Stromal cell of bone marrow (primary cell): ENCODE measurements at places on chromosomes 5 and 9.

GRCh38 chr9:3329361-3329760, 196.4 kb downstream of the RFX3 start:
- DNase-seq = no peak

DNA sequence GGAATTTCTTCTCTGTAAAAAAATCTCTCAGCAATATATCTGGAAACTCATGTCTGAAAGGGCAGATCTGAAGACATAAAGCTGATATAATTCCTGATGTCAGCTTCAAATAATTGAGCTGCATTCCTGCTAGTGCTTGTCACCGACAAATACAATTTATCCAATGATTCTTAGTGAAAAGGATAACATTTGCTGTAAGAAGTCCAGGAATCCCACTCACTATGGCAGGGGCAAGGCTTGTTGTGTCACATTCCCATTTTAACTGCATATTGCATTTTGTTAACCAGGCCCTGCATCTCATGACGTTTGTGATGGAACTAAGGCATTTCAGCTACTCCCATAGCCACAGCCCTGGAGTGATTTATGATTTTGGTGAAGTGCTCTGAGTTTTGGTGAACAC, 160.1 kb upstream of the DAB2 start:
- peak; percentile 38 for DNase-seq

GRCh38 chr9:88660611-88661010, 125.6 kb downstream of the NXNL2 start:
- DNase-seq = no peak

GRCh38 chr9:1222511-1222910, 172.4 kb downstream of the DMRT2 start:
- DNase-seq = no peak

- no peak for DNase-seq
These were observed 18.1 kb upstream of the COL5A1 start for GRCh38 chr9:134623258-134624066.

DNA sequence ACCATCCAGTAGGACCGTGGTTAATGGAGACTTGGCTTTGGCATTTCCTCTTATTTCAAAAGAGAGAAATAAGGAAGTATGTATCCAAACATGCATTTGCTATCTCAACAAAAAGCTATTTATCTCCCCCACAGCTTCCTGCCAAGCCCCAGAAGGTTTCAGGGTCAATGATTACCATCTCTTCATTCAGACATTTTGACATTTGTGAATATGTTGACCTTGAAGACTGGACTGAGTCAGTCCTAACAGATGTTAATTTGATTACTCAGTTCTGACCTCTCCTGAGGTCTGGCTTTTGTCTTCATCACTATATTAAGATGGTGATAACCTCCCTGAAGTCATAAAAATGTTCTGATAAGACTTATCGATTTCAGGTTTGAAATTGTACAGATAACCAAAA, 479.4 kb downstream of the AGTPBP1 start:
- DNase-seq = no peak

GRCh38 chr5:38417658-38418017, 138.8 kb downstream of the LIFR start:
- DNase-seq = no peak

DNA sequence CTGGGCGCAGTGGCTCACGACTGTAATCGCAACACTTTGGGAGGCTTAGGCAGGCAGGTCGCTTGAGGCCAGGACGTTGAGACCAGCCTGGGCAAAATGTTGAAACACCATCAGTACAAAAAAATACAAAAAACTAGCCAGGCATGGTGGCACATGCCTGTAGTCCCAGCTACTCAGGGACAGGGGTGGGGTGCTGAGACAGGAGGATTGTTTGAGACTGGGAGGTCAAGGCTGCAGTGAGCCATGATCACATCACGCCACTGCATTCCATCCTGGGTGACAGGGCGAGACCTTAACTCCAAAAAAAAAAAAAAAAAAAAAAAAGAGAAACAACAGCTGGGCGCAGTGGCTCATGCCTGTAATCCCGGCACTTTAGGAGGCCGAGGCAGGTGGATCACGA, 23.7 kb downstream of the DCAF12 start:
- DNase-seq = no peak

- no peak for DNase-seq
These were observed 1.9 kb downstream of the NR5A1 start for GRCh38 chr9:124505006-124505900.

DNA sequence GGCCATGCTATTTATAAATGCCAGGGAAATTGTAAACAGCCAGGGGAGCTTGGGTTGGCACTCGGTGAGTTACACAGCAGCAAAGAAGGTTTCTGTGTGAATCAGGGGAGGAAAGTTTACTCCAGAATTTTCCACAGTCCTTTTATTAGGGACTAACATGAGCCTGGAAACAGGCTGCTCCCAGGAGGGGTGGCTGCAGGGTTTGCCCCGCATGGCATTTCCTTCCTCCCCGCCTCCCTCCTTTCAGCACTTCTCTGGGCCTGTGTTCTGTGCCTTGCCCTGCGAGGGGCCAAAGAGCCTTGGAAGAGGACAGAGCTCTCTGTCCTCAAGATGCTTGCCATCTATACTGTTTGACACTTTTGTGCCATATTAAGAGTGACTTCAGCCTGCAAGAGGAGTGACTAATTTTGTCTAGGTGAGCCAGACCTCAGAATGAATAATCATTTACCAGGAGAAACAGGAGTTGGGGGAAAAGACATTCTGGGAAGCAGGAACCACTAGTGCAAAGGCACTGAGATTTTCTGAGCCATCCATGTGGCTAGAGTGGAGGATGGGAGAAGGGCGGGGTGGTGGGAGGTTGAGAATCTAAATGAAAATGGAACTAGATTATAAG, 1.8 kb downstream of the GSN start:
- DNase-seq = no peak

GRCh38 chr5:10618311-10618710, 54.4 kb downstream of the ANKRD33B start:
- DNase-seq = no peak

DNA sequence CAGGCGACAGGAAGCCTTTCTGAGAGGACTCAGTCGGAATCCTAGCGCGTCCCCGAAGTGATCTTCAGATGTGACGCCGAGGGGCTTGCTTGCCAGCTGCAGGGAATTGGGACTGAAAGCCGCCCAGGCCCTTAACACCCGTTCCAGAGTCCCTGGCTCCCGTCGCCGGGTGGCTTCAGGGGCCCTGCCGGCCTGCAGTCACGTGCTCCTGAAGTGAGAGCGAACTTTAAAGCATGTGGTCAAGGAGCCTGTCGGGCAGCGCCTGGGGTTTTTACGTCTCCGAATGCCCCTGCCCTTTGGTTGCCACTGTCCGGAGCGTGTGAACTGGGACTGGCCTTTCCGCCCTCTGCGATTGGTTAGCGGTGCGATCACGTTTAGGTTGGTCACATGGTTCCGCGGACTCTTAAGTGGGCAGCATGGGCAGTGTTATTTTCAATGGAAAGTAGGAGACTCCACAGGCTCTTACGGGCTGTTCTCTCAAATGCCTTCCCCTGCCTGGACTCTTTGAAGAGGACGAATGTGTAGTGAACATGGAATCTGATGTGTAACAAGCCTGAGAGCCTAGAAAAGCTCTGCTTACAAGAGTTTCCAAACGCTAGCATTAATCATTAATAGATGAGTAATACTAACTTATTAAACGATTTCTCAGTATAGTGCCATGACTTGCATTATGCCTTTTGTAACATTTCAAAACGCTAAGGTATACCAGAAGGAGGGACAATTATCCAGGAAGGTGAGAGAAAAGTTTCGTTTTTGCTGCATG, 1.9 kb downstream of the VLDLR start:
- DNase-seq = peak; percentile 19
